ENCODE measurements at places on chromosomes 11 and 22.

- no peak for DNase-seq
Measured at GRCh38 chr11:75152651-75153427, 1.9 kb downstream of the SLCO2B1 start.

DNA sequence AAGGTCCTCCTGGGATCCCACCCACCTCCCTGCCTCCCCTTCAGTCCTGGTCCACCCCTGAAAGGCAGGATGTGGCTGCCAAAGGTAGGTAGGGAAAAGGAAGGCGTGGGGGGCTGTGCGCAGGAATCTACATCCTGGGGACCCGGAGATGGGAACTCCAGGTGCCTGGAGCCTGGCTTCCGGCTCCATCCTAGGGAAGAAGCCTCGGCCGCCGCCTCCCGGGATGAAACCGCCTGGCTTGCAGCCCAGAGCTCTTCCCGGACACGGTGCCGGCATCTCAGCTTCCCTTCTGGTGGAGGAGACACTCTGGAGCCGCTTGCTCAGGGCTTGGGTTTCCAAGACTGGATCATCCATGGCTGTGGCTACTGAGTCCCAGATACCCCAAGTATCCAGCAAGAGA, 33.3 kb upstream of the PDGFB start:
- DNase-seq: no peak

- no peak for DNase-seq
Measured at GRCh38 chr11:29452146-29452545, 564.7 kb downstream of the KCNA4 start.

GRCh38 chr11:79117488-79117887, 323.3 kb downstream of the TENM4 start:
- DNase-seq: no peak

- DNase-seq: no peak
Measured at GRCh38 chr22:48822278-48823233, 1005.1 kb downstream of the BRD1 start.

DNA sequence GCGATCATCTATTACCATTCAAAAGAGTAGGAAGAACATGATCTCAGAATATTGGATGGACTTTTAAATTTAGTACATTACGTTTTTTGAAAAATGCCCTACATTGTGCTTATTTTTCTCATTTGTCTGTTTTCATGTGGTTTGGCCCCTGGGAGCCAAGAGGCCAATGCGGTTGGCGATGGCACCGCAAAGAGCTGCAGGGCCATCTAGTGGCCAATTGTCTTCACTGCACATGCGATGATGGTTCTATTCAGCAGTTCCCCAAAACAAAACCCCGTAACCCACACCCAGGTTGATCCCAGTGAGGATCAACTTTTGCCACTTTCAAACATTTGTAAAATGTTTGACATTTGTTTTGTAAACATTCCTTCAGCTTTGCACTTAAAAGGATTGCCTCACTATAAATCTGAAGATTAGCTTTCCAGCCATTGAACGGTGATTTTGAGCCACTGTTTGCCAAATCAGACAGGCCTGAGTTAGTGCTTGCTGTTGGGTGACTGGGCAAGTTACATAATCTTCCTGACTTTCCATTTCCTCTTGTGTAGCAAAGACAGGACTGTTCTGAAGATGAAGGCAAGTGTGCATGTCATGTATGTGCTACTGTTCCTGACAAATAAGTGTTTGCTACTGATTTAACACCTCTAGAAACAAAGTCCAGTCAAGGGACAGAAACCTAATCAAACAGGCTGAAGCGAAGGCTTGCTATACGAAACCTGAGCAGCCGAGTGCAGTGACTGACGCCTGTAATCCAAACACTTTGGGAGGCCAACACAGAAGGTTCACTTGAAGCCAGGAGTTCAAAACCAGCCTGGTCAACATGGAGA, 29.2 kb upstream of the XBP1 start:
- DNase-seq: no peak

DNA sequence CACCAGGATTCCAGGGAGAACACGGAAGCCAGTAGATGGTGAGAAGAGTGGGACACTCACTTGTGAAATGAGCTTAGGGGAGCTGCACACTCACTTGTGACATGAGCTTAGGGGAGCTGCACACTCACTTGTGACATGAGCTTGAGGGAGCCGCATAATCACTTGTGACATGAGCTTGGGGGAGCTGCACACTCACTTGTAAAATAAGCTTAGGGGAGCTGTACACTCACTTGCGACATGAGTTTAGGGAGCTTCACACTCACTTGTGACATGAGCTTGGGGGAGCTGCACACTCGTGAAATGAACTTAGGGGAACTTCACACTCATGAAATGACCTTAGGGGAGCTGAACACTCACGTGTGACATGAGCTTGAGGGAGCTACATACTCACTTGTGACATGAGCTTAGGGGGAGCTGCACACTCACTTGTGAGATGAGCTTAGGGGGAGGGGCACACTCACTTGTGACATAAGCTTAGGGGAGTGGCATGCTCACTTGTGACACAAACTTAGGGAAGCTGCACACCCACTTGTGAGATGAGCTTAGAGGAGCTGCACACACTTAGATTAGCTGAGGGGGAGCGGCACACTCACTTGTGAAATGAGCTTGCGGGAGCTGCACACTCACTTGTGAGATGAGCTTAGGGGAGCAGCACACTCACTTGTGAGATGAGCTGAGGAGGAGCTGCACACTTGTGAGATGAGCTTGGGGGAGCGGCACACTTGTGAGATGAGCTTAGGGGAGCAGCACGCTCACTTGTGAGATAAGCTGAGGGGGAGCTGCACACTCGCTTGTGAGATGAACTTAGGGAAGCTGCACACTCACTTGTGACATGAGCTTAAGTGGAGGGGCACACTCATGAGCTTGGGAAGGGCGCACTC, 59.0 kb downstream of the NCAPD3 start:
- no peak for DNase-seq

DNA sequence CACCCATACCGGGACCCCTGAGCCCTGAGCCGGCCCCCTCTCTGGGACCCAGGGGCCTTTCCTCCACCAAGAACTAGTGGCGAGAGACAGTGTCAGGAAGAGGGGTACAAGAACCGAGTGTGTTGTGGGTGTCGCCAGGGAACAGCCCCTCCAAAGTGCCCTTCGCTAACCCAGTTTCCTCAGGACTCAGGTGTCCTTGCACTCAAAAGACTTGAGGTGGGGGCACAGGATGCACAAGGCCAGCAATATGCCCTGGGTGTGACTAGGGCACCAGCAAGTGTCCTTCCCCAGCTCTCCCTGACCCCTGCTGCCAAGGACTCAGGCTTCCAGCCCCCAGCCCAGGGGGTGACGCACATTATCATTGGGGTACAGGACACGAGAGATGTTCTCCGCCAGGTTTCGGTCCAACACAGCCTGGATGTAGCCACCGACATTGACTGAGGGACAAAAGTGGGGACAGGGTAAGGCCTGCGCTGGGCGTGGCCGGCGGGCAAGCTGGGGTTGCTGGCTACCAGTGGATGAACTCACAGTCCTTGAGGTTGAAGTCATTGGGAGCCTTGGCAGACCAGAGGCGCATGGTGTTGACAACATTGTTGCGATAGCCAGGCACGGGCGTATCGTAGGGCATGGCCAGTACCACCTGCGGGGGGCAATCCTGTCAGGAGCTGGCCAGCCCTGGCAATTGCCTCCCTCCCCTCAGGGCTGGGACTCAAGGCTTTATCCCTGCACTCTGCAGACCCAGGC, 4.7 kb downstream of the PYGM start:
- no peak for DNase-seq

GRCh38 chr11:125315079-125315740, 150.7 kb downstream of the PKNOX2 start:
- no peak for DNase-seq

GRCh38 chr11:119928047-119928446, 199.0 kb upstream of the NECTIN1 start:
- DNase-seq: no peak

DNA sequence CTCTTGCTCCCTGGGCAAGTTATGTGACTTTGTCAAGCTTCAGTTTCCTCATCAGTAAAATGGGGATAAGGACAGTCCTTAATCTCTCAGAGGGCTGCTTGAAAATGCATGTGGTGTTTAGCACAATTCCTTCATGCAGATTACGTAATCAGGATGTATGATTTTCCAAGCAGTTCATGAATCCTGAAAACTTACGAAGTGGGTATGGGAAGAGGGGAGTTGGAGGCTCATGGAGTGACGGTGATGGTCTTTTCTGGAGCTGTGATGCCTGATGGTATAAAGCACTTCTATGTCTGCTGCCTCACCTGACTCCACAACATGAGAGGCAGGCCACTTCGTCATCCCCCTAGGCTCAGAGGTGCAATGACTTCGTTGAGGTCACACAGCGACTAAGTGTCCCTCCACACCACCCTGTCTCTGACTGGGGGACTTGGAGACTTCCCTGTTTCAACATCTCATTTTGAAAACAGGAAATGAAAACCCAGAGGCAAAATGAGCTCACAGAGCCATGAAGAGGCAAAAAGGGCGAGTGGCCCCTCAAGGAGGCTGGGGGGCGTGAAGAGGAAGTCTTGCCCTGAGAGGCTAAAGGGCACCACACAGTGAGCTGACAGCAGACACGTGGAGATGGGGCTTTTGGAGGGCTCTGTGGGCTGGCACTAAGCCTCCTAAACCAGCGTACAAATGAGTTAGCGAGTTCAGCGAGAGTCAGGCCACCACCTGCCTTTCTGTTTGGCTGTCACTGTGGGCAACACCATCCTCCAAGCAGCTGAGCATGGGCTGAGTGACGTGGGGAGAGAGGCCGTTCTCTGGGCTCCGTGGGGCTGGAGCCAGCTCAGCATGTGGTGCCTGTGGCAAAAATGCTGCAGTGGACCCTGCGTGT, 10.1 kb downstream of the MCM5 start:
- no peak for DNase-seq

- DNase-seq: no peak
Measured at GRCh38 chr11:79258576-79258975, 182.3 kb downstream of the TENM4 start.

- DNase-seq: no peak
Measured at GRCh38 chr22:30485362-30485988, 13.7 kb upstream of the SEC14L3 start.

DNA sequence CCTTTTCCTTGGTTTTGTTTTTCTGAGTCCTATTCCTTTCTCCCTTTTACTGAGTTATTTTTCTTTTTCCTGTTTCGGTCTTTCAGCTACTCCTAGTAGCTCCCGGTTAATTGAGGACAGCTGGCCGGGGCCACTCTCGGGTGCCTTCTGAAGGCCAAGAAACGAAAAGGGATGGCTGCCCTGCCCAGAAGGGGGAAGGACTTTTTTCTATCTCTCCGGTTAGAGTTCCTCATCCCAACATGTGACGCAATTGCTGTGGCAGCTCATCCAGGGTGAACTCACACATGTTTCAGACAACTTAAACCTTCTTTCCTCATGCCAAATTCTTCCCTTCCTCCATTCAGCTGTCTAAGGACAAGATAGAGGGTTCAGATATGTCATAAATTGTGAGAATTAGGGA, 83.6 kb downstream of the PIWIL4 start:
- DNase-seq: no peak

DNA sequence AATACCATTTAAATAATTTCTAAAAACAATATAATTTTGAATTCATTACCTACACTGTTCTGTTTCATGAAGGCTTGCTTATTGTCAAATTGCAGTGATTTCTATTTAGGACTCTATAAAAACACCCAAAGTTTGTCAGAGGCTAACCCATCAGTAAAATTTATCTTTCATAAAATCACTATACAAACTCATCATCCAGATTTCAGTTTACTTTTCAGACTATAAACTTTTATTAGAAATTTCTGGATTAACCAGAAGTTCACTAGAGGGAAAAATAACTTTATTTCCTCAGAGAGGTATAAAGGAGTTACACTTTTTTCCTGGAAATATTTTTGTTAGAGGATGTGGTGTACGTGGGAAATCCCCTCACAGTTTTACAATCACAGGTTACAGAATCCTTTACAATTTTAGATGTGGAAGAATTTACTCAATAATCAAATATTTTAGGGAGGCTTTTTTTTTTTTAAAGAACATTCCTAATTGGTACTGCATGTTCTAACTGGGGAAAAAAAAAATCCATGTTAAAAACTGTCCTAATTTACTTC, 176.7 kb downstream of the SWAP70 start:
- DNase-seq: no peak

- DNase-seq: no peak
Measured at GRCh38 chr11:3101921-3102640, 44.9 kb upstream of the CARS1 start.

- no peak for DNase-seq
Measured at GRCh38 chr11:111631024-111631665, 28.9 kb downstream of the SIK2 start.

DNA sequence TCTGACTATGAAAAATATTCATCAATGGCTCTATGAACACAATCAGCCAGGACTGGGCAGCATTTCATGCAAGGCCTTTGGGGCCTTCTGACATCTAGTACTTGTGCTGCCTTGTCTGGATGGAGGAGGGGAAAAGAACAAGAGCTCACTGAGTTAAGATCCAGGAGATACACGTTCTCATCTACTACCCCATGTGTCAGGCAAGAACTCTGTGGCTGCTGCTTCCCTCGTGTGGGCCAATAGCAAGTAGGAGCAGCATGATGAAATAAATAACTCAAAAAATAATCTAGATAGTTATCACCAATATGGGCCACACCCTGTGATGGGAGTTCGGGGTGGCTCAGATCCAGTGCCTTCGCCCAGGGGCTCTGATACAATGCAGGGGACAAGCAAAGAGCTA, 7.3 kb downstream of the KCNE3 start:
- no peak for DNase-seq

DNA sequence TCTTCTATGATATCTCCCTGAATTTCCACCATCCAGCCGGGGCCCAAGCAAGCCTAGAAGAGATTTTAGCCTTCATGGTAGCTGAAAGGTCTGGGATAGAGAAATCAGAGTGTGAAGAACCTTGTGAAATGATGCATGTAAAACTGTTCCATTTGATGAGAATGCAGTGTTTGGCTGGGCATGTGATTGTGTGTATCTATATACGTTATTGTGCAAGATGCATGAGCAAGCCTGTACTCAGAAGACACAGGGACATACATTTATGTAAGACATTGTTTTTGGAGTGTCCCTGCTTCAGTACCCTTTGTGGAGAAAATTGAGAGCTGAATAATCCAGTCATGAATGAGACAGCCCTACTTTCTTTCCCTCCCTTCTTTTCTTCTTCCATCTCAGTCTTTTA, 15.2 kb upstream of the OR52K2 start:
- no peak for DNase-seq

DNA sequence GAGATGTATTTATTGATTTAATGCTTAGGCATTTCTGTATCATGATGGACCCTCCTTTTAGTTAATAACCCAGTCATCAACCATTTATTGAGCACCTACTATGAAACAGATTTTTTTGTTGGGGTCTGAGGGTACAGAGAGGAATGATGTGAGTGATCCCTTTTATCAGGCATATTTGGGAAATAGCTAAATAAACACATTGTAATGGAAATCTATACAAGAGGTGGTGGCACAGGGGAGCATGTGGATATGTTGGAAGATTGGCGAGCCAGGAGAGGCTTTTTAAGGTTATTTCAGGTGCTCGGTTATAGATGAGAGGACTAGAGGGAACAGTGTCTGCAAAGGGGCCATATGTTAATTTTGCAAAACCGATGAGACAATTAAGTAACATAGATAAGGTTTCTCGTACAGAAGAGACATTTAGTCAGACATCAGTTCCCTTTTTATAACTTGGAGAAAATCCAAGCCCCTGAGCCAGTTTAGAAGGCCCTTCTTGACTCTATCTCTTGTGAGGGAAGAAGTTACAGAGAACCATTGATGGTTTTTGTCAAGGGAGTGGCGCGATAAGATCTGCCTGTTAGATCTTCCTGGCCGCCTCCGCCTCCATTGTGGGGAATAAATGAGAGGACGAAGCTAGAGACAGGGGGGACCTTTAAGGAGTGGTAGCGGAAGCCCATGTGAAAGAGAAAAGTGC, 2.0 kb downstream of the ATXN10 start:
- no peak for DNase-seq

- DNase-seq: no peak
Measured at GRCh38 chr22:41478891-41479521, 10.1 kb downstream of the ACO2 start.
